ENCODE measurements at places on chromosomes 13 and 19.

DNA sequence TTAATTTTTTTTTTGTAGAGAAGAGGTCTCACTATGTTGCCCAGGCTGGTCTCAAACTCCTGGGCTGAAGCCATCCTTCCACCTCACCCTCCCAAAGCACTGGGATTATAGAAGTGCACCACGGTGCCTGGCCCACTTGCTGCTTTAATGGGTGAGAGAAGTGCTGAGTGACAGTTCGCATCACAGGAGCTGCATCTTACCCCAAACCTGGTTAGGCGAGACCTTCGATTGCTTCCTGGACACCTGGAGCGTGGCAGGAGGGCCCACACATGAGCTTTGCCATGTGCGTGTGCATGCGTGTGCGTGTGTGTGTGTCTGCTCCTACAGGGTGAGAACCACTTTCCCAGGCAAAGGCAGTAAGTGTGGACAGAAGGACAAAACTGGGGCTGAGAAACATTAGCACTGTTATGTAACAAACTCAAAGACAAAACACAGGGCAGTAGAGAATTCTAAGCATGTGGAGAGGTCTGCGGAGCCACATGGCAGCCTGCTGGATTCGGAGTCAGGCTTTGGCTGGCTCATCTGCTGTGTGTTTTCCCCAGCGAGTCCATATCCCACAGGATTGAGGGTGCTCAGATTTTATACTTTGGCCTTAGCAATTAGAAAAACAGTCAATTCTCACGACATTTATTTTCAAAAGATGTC lies 11.7 kb upstream of the MTIF3 start:
- no peak for DNase-seq

GRCh38 chr13:111514610-111515306 lies 194.3 kb downstream of the TEX29 start:
- no peak for DNase-seq

DNA sequence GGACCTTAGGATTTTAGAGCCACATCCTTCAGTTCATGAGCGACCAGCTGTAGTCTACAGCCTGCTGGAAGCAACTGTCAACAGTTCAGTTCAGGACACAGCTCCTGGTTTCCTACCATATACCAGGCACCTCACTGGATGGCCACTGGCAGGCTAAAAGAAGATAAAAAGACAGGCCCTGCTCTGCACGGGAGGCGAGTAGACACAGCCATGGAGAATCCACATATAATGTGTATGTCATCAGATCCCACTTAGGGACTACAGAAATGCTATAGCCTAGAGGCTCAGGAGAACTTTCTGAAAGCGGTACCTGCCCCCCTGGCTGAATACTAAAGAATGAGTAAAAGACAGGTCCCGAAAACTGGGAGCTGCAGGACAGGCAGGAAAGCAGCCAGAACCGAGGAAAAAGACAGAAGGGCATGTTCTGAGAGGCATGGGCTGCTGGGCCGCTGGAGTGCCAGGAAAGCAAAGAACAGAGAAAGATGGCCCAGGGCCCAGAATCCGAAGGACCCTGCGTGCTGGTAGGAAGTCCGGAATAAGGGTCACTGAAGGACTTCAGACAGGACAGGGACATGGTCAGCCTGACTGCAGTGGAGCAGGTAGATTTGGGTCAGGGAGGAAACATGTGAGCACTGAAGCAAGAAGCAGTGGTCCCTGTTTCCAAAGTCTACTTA lies 23.5 kb downstream of the DZIP1 start:
- no peak for DNase-seq

- DNase-seq: no peak
Measured at GRCh38 chr19:50717026-50717723, 2.4 kb downstream of the SHANK1 start.

GRCh38 chr19:4523306-4524110 lies 5.2 kb upstream of the PLIN4 start:
- peak; percentile 58 for DNase-seq

DNA sequence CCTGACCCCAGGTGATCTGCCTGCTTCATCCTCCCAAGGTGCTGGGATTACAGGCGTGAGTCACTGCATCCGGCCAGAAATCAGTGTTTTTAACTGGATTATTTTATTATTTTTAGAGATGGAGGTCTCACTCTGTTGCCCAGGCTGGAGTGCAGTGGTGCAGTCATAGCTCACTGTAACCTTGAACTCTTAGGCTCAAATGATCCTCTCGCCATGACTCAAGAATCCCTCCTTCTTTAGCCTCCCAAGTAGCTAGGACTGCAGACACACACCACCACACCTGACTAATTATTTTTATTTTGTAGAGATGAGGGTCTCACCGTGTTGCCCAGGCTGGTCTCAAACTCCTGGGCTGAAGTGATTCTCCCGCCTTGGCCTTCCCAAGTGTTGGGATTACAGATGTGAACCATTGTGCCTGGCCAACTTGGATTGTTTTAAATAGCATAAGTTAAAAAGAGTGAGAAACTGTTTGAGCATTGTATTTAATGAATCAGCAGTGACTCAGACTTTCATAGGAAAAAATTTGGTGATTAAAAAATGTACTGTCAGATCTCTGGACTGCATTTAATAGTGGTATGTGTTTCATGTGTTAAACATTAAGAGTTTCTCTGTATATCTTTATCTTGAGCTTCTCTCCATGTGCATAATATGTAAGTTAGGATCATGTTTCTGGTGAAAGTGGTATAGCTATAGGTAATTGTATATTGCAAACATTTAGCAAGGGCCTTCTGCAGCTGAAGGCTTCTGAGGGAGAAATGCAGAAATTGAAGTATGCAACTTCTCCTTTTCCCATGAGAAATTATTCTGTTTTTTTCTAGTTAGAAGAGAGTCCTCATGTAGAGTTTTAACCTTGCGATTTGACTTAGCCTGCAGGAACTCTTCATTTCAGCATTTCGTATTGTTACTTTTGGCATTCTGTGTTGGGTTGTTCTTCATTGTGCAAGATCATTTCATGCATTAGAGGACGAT lies 121.2 kb downstream of the PCCA start:
- DNase-seq: no peak

DNA sequence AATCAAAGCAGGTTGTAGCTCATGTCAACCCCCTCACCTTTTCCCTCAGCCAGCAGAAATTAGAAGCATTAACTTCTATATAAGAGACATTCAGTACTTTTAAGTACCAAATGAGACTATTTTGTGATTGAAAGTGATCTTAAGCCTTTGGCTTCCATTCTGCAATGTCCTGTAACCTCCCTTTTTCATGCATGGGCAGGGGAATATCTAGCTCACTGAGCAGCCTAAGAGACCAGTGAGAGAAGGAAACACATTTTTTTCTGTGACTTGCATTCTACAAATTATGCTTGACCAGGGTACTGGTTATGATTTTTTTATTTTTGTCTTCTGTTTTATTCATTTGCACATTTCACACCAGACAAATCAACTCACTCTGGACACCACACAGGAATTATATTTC lies 369.6 kb downstream of the KCTD12 start:
- DNase-seq: no peak

- peak; percentile 52 for DNase-seq
Measured at GRCh38 chr13:40776681-40777165, 5.7 kb upstream of the MRPS31 start.

- no peak for DNase-seq
Measured at GRCh38 chr19:31952693-31953092, 392.7 kb upstream of the ZNF507 start.

DNA sequence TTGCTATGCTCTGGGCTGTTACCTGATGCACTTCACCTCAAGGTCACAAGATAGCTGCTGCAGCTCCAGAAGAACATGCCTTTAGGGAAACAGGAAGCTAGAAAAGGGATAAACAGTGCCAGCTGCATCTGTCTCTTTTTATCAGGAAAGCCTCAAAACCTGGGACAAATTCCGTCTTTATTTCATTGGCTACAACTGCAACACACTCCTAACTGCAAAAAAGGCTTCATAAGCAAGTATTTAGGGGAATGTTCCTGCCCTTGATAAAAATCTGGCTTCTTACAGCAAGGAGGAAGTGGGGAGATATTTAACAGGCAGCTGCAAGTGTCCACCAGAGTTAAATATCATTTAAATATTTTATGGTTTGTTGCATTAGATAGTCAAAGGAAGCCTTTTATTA lies 34.2 kb upstream of the SERTM1 start:
- no peak for DNase-seq

- no peak for DNase-seq
Measured at GRCh38 chr19:39826311-39826945, 7.5 kb downstream of the DYRK1B start.

GRCh38 chr13:63156816-63157215 lies 1741.2 kb upstream of the PCDH20 start:
- DNase-seq: no peak

- peak; percentile 7 for DNase-seq
Measured at GRCh38 chr13:46654951-46655350, 102.0 kb downstream of the LRCH1 start.

GRCh38 chr19:2949939-2950285 lies 5.1 kb upstream of the ZNF77 start:
- peak; percentile 95 for DNase-seq
